ENCODE measurements at places on chromosomes 2 and 18.

GRCh38 chr18:48142353-48142752 is 211.9 kb upstream of the SMAD2 start:
- DNase-seq: no peak

- peak; percentile 41 for DNase-seq
Measured at GRCh38 chr2:667332-667999, 9.7 kb downstream of the TMEM18 start.

DNA sequence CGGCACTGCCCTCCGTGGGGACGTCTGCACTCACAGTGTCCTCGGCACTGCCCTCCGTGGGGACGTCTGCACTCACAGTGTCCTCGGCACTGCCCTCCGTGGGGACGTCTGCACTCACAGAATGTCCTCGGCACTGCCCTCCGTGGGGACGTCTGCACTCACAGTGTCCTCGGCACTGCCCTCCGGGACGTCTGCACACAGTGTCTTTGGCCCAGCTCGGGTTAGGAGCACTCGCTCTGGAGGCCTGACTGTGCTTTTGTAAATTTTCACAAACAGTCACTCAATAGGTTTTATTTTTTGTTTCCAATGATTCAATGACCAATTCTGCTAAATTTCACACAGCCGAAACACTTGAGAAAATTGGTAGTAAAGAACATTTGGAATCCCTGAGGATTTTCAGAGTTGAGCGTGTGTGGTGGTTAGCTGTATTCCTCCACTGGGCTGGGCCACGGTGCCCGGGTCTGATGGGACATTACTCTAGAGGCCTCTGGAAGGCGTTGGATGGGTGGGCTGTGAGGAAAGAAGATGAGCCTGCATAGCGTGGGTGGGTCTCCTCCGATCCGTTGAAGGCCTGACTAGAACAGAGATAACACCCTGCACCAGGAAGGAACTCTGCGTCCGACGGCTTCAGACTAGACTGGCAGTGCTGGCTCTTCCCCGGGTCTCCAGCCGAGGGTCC is 134.8 kb downstream of the RTP5 start:
- DNase-seq: no peak

GRCh38 chr2:28615706-28616105 is 119.8 kb downstream of the PLB1 start:
- DNase-seq: no peak

GRCh38 chr2:161223139-161223732 is 63.0 kb downstream of the TANK start:
- no peak for DNase-seq

DNA sequence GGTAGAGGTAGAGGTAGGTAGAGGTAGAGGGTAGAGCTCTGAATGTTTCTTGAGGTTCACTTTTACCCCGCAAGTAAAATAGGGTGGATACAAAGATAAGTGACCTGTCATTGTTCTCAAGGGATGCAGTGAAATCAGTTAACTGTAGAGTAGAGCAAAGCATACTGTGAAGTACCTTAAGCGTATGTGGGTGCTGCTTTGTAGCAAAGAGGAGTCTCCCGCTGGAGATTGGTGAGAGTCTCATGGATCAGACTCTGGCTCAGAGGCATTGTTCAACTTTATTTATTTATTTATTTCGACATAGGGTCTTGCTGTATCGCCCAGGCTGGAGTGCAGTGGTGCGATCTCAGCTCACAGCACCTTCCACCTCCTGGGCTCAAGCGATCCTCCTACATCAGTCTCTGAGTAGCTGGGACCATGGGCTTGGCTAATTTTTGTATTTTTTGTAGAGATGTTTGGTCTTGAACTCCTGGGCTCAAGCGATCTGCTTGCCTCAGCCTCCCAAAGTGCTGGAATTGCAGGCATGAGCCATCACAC is 38.7 kb downstream of the MTA3 start:
- no peak for DNase-seq

DNA sequence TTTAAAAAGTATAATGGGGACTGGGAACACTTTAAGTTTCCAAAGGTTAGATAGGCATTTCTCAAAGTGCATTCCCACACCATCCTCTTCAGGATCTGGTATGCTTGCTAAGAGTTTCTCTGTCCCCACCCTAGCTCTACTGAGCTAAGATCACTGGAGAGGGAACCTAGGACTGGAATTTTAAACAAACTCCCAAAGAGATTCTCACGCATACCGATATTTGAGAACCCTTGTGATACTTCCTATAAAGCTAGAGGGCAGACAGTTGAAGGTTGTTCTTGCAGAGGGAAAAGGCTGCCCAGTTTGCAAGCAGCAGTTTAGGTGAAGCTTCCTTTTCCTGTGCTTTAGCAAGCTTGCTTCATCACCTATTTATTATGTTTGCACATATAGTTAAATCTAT is 3.6 kb downstream of the CNRIP1 start:
- DNase-seq: no peak

- no peak for DNase-seq
Measured at GRCh38 chr2:26550276-26551015, 72.5 kb upstream of the OTOF start.

DNA sequence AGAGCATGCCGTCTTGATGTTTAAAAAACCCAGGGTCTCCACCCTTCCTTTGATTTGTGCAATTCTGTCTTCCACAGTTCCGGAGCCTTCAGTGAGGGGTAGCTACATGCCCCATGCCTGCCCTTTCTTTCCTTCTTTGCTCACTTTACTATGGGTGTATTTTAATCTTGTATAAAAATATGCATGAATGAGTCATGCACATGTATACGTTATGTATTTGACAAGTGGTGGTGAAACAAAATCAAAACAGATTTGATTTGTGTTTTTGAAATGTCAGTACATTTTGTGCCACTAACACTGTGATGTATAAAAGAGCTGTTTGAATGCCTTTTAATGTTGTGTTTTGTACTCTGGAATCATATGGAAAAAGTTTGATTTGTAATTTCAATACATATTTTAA is 126.5 kb downstream of the RNF144A start:
- DNase-seq: no peak

DNA sequence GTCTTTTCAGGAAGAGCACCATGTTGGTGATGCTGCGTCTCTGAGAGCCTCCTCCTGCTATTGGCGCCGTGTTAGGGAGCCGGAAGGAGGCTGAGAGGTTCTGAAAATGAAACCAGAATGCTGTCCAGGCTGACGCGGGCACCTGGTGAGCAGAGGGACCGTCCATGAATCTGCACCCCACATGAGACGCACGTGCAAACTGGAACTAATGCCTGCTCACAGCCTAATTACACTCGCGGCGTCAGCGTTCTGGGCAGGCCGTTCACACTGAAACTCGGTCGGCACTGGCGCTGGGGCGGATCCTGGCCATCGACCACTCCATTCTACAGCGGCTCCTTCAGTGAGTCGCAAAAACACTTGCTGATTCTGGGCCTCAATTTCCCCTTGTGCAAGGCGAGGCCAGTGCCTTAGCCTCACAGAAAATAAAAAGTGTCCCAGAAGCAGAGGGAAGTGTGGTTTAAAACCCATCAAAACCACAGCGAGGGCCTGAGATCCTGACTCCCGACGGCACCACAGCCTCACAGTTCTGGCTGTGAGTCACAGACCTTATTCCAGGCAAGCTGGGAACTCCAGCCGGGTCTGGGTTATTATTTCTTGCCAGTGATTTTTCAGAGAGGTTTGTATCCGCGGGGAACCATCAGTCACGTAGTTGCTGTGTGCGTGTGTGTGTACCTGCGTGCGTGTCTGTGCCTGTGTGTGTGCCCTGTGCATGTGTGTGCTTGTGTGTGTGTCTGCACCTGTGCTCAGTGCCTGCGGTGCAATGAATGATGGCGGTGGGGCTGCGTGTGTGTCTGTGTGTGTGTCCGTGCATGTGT is 49.1 kb upstream of the CTDP1 start:
- DNase-seq: peak; percentile 62

GRCh38 chr2:238227587-238228032 is 12.2 kb downstream of the HES6 start:
- DNase-seq: no peak

DNA sequence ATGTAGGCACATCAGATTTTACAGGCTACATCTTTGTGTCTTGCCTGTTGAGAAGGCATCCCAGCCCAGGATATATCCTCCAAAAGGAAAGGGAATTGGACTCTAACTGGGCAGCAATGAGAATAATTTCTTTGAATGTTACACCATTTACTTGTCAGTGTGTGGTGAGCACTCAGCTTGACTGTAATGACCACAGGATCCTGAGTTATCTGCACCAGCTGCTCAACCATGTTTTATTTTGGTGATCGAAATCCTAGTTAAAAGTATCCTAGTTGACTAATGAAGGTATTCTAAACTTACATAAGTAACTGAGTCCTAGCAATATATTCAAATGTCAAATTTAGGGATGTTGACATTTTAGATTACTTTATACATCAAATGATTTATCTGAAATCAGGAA is 123.0 kb downstream of the MYO3B start:
- no peak for DNase-seq

- DNase-seq: no peak
Measured at GRCh38 chr2:106356291-106356690, 111.9 kb downstream of the RGPD3 start.

DNA sequence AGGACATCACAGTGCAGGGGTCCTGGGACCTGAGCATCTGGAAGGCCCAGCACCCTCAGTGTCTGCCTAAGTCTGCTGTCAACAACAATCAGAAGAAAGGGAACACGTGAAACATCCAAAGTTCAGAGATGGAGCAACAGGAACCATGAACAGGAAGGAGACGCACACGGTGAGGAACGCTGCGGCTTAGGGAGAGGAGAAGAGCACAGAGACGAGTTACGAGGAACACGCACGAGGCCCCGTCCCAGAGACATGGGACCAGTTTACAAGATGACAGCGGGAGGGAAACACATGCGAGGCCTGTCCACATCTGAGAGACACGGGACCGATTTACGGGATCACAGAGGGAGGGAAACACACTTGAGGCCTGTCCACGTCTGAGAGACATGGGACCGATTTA is 2.9 kb upstream of the KCNG2 start:
- no peak for DNase-seq

DNA sequence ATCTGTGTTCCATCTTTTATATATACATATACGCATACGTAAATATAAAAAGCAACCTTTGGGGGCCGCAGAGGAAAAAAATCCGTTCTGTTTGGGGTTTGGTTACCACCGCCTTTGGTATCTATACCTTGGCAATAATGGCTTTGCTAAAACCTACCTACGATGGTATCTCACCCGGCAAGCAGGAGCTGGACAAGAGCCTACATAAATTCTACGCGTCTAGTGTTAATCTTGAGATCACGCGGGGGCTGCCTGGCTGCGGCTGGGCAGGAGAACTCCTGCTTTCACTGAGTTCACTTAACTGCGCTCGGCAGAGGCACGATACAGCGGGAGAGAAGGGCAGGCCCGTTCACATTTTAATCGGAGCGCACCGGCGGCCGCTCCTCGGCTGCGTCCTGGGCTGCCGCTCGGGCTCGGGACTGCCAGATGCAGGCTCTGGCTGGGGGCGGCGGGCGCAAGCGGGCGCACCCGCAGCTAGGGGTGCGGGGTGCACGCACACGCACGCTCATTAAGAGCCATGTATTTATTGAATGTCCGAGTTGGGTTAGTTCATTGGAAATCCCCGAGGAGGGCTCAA is 1.7 kb upstream of the POU3F3 start:
- DNase-seq: peak; percentile 50

DNA sequence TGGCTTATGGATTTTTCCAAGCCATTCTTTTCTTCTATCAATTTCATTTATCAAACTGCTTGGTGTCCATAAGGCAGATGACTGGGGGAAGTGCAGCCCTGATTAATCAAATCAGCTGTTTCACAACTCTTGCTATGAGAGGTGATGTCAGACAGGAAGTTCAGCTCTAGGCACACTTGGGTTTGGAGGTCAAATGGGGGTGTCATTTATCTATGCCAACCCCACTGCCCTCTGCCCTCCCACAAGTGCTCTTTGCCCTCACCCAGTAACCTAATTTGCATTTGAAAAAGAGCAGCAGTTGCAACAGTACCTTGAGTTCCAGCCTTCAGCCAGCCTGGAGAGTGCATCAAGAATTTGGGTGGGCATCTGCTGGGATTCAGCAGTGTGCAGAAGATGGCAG is 431.3 kb upstream of the SPRED2 start:
- no peak for DNase-seq

DNA sequence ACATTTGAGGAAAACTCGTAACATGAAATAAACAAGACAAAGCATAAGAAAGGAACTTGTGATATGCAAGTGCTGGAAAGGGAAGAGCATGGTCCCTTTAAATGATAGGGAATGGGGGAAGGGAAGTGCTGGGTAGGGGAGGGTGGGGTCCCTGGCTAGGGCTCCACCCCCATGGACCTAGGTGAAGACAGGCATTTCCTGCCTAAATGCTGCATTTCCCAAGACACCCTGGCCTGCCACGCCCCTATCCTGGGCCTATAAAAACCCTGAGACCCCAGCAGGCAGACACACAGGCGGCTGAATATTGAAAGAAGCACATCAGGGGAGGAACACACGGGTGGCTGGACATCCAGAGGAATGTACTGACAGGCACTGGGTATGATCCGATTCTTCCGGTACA is 499.9 kb downstream of the ZEB2 start:
- no peak for DNase-seq

GRCh38 chr2:68454719-68455118 is 12.4 kb downstream of the FBXO48 start:
- DNase-seq: no peak

GRCh38 chr18:50155406-50155805 is 39.5 kb downstream of the MYO5B start:
- no peak for DNase-seq

DNA sequence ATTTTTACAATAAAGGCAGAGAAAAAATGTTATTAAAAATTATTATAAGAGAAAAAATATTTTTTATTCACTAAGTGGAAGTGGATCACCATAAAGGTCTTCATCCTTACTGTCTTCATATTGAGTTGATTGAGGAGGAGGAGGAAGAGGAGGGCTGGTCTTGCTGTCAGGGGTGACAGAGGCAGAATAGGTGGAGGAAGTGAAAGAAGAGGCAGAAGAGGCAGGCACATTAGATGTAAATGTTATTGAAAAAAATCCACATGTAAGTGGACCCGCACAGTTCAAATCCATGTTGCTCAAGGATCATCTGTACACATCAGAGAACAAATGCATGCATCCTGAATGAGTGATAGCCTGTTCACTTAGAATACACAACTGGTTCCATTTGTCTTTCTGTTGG is 6.4 kb upstream of the SPATS2L start:
- DNase-seq: no peak

DNA sequence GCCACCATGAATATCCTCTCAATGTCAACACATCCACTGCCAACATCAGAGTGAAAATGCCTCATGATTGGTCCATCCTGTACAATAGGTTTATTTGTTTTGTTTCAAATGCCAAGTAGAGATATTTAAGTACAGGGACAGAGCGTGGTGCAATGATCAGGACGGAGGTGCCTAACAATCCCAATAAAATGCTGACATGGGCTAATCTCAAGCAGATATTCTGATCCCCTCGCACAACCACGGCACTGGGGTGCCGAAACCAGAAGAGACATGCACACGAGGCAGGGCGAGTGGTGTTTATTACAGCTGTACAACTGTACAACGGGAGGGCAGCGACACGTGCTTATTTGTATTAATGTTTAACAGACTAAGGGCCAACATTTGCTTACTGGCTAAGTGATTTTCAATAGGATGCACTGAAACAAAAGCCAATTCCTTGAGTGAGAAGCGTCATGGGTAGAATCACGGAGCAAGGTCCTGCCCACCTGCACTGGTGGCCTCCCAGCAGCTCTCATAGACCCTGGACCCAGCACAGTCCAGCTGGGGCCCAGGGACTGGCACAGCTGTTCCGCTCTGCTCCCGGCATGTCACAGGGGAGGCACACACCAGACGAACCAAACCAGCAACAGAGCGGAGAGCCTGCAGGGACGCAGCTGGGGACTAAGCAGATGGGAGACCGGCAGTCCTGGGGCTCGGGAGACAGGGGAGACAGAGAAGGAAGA is 101.4 kb downstream of the HDAC4 start:
- no peak for DNase-seq

- DNase-seq: no peak
Measured at GRCh38 chr18:57767259-57768050, 35.7 kb downstream of the ATP8B1 start.

Data from urothelium cell line (cell line).